Stimulated activated CD8-positive, alpha-beta memory T cell treated with anti-CD3 and anti-CD28 coated beads, Interleukin-4, amount 100 ng/mL, for 4 hours (primary cell): ENCODE measurements at places on chromosomes 11 and 22.

DNA sequence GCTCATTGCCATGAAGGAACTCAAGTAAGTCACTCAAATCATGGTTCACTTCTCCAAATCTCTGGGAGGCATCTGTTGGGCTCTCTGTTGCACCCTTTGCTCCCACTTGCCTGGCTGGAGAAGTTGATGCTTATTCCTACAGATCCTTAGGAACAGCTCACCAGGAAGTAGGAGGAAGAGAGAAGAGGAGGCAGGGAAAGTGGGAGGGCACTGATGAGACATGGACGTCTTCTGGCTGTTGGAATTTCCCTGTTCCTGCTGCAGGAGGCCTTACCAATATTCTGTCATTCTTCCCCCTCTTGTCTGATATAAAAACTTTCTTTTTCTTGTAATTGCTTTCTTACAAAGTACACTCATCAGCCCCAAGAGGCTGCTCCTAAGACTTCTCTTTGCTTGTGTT is 13.6 kb downstream of the POLR2F start:
- no peak for DNase-seq

DNA sequence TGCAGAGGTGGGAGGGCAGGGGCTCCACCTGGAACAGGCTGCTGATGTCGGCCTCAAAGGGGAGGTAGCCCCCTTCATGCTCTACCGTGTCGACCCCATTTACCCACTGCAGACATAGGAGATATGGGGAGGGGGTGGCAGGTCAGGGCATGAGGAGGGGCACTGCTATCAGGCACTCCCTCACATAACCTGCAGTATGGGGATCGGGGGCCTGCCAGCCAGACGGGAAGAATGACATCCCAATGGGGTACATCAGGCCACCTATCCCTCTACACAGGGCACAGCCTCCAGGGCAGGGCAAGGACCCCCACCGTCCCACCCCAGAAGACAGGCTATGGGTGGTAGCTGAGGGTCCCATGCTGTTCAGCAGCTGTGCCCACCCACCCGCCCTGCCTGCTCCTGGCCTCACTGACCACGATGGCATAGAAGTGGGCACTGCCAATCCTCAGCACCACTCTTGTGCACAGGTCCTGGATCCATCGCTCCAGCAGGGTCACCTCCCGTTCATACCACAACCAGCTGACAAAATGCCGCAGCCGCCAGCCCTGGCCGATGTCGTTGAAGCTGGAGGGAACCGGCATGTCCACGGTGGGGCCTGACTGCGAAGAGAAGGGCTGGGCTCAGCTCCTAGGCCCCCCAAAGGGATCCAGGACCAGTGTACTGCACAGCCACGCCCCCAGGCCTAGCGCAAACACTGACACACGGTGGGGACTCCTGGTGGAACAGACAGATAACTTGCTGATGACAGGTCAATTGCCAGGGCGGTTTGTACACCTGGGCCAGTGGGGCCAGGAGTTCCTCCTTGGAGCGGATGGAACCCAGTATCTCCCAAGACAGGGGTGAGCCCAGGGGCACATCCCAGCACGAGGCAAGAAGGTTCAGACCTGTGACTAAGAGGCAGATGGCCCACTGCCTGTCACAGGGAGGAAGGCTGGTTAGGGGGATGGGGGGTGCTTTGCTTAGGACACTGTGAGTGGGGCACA is 24.1 kb downstream of the RGL4 start:
- DNase-seq = no peak

DNA sequence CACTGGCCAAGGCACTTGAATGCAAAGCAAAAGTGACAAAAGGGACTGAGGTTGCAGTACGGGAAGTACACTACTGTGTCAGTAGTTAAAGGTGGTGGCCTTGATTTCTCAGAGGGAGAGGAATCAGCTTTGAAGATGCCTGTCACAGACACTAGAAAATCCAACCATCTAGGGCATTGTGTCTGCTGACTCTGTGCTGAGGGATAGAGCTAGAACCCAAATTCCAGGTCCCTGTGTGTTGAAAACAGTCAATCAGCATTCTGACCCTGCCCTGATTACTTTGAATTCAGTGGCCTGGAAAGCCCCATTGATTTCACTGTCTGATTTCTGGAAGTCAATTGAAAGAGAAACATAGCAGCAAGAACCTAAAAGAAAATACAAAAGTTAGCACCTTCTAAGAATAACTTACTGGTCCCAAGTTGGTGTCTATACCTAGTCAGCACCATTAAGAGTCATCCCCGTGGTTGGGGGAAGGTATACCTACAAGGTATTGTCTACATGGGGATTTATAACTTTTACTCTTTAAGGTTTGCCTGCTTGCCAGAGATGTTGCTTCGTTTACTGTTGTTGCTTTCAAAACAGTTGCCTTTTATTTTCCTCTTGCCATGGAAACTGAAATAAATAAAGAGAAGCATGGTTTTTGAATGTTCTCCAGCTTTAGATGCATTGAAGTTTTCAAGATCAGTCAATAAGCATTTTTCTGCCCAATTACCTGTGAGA is 97.3 kb downstream of the PDHX start:
- no peak for DNase-seq

GRCh38 chr11:9868641-9869040 is 204.8 kb downstream of the SWAP70 start:
- no peak for DNase-seq

DNA sequence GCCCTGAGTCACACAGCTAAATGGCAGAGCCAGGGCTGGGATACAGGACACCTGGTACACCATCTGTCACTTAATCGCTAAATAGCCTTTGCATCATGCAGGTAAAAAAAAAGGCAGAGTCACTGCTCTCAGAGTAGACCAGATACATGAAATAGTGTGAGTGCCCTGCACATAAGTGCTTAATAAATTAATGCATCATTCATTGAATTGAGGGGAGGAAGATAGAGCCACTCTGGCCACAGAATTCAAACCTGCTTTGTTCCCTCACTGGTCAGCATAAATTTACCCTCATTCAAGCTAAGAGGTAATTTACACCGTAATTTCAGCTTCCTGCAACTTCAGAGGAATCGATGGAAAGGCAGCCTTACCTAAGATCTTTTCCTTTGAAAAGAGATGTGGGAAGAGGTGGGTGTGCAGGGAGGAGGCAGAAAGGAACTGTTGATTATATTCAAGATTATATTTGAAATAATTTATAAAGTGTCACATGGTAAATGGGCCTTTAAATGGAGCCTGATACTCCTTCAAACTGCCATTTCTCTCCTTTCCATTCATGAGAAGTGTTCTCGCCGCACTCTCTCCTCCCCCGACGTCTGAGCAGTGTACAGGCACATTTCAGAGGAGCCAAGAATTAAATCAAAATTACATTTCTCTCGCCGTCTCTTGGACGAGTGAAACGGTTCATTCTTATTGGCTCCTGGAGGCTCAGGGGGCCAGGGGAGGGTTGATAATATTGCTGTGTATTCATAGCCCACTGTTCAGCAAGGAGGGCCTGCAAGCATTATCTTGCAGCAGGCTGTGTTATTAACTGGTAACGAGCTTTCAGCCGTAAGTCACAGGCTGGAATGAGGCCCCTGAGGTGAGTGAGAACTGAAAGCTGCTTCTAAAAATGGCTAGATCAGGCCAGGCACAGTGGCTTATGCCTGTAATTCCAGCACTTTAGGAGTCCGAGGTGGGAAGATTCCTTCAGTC is 52.2 kb upstream of the HMGXB4 start:
- DNase-seq = no peak
